ENCODE measurements at places on chromosomes 11 and 22.

- DNase-seq: no peak
These were observed 1.1 kb downstream of the SEC14L2 start for GRCh38 chr22:30397656-30398635.

GRCh38 chr22:49882519-49883293 lies 29.1 kb downstream of the ZBED4 start:
- no peak for DNase-seq

DNA sequence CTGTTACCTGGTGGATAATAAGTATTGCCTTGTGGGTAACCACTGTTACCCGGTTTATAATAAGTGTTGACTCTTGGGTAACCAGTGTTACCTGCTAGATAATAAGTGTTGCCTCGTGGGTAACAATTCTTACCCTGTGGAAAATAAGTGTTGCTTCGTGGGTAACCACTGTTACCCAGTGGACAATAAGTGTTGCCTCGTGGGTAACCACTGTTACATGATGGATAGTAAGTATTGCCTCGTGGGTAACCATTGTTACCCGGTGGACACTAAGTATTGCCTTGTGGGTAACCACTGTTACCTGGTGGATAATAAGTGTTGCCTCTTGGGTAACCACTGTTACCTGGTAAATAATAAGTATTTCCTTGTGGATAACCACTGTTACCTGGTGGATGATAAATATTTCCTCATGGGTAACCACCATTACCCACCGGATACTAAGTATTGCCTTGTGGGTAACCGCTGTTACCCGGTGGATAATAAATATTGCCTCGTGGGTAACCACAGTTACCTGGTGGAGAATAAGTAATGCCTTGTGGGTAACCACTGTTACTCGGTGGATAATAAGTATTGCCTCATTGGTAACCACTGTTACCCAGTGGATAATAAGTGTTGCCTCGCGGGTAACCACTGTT lies 8.7 kb upstream of the NXPE4 start:
- DNase-seq: no peak

DNA sequence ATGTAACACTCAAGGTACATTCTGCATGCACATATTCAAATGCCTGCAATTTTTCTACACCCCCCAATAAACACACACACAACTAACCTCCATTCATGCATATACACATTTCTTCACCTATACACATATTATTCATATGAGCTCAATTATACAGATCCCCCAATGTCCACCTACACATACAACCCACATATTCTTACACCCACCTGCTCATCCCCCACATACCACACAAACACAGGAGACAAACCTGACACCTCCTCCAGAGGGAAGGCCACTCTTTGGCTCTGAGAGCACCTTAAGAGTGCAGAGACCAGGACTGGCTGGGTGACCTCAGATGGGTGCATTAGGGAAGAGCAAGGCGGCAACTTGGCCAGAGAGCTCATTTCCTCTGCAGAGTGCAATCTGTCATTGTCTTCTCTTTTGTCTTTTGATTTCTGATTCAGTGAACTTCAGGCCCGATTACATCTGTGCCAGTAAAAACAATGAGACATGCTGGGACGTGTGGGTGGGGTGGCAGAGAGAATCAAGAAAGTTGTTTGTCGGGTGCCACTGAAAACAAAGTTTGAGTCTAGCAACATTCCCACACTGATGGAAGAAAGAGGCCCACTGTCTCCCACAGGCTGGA lies 208.4 kb downstream of the NXPE2 start:
- no peak for DNase-seq
